ENCODE measurements at places on chromosomes 7 and 10.

- DNase-seq: no peak
These were observed 5.0 kb upstream of the STEAP4 start for GRCh38 chr7:88311675-88312036.

GRCh38 chr7:22082553-22082885 lies 136.8 kb upstream of the CDCA7L start:
- DNase-seq: no peak

DNA sequence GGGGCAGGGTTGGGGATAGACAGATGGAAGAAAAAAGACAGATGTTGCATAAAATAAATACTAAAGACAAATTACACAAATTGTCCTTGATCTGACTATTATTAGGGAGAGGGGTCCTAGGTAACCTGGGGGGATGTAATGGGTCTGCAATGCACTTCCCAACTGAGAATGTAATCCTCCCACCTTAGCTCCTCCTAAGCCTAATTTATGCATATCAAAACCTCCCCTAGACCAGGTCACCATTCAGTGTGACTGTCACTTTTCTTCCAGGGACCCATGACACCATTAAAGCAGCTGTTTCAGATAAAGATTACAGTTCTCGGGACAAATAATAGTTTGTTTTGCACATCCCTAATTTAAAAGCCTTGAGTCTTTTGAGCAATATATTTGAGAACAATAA lies 133.9 kb upstream of the FEZF1 start:
- no peak for DNase-seq

DNA sequence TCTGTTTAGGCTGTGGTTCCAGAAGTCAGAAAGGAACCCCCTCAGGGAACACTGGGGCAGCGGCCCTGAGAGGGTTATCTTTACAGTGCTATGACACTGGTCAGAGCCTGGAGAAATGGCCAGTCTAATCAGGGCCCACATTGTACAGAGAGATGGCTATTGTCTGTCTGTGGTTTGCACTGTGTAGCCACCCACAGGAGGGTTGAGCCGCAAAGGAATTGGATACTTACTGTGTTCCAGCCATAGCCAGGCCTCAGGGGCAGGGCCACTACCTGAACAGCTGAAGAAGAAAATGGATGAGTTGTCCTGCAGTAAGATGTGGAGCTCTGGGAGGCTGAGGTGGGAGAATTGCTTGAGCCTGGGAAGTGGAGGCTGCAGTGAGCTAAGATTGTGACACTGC lies 47.5 kb upstream of the PODXL start:
- DNase-seq: no peak

- no peak for DNase-seq
These were observed 45.4 kb upstream of the GRM3 start for GRCh38 chr7:86598311-86598710.

DNA sequence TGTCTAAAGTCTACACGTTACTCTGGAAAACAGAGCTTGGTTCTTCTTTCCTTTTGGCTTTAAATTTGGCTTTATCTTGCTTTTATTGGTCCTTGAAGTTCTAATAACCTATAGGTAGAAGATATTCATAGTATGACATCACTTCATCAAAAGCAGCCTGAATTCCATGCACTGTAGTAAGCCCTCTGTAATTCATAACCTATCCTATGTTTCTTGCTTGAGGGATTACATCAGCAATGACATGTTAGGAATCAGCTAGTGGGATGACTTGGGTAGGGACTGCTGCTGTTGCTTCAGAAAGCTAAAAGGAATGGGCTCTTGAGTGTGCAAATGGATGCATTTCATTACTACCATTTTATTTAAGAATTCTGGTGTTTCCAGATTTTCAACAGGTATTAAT lies 184.9 kb downstream of the PTEN start:
- DNase-seq: no peak

GRCh38 chr7:148356303-148356702 lies 234.3 kb upstream of the C7orf33 start:
- no peak for DNase-seq

GRCh38 chr7:116232350-116232749 lies 22.0 kb downstream of the TES start:
- no peak for DNase-seq

- DNase-seq: no peak
These were observed 97.3 kb upstream of the STK17A start for GRCh38 chr7:43485580-43485979.

- no peak for DNase-seq
These were observed 1.1 kb upstream of the SEMA4G start for GRCh38 chr10:100968062-100968736.

DNA sequence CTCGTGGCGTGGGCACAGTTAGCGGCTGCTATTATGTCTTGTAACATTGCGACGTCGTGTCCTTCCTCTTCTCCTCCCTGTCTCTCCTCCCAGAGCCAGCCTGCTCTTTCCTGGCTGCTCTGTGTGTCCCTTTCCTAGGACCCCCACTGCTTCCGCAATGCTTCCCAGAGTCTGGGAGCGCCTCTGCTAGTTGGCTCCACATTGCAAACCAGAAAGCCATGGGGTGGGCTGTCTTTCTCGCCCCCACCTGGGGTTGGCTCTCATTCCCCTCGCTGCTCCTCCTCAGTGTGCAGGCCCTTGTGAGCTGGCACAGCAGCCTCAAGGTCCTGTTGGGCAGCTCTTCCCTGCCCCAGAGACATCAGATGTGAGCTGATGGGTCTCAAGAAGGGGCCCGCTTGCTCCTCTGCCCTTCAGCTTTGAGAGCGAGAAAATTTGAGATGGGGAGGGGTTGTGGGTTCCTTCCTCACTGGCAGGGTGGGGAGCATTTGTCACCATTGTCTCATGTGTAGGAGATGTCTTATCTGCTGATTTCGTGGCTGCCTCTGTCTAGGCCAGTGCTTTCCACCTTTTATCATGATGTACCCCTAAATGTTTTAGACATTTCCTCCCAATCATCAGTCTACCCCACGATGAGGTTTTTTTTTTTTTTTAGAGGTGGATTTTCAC lies 3.3 kb downstream of the ADAMTS14 start:
- no peak for DNase-seq

DNA sequence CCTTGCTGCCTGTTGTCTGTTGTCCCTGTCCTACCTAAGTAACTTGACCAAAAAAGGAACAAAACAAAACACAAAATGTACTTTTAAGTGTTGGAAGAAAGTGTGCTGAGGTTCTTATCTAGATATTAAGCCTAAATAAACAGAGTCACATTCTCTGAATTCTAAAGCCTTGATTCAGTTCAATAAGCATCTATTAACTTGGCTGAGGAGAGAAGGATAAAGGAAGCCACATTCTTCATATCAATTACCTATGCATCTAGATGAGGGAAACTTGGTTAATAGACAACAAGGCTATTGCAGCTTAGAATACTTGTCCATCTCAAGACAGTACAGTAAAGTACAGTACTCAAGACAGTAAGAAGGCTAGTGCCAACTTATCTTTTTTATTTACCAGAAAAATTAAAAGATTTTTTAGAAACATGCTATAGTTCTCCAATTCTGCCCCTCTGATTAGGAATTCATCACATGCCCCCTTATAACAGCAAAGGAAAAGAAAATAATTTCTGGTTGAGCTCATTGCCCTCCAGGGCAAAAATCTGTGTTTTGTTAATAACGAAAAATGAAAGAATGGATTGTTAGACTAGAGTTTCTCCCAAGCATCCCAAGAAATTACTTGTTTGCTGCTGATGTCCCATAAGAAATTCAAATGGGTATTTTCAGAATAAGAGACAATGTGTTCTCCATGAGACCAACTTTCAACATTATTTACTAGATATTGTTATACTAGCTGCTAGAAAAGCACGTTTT lies 546.5 kb upstream of the SEMA3D start:
- no peak for DNase-seq

GRCh38 chr7:83633516-83633915 lies 15.4 kb downstream of the SEMA3E start:
- DNase-seq: no peak

GRCh38 chr7:130337410-130337971 lies 7.1 kb upstream of the CPA5 start:
- DNase-seq: no peak

GRCh38 chr10:2933924-2934323 lies 133.4 kb upstream of the PFKP start:
- DNase-seq: no peak

DNA sequence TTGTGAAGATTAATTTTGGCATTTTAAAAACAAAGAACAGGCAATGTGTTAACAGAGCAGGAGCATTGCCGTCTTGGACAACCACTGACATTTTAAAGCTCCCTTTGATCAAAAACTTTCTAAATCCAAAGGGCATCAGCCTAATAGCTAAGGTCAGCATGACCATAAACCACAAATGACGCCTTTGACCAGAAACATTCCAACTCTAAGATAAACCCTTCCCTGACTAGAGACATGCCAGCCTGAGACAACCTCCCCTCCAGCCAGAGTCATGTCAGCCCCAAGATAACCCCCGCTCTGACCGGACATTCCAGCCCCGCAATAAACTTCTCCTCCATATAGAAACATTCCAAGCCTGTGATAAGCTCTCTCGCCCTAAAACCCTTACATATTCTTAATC lies 949.4 kb upstream of the POT1 start:
- DNase-seq: no peak

GRCh38 chr7:142303650-142304049 lies 45.8 kb upstream of the PRSS58 start:
- DNase-seq: no peak

- no peak for DNase-seq
These were observed 1.8 kb downstream of the PFKFB3 start for GRCh38 chr10:6204341-6205191.

DNA sequence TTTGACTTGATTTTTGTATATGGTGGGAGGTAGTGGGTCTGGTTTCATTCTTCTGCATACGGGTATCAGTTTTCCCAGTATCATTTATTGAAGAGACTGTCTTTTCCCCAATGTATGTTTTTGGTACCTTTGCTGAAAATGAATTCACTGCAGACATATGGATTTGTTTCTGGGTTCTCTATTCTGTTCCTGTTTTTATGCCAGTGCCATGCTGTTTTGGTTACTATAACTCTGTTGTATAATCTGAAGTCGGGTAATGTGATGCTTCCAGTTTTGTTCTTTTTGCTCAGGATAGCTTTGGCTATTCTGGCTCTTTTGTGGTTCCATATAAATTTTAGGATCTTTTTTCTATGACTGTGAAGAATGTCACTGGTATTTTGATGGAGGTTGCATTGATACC lies 836 bp downstream of the ECD start:
- DNase-seq: no peak

DNA sequence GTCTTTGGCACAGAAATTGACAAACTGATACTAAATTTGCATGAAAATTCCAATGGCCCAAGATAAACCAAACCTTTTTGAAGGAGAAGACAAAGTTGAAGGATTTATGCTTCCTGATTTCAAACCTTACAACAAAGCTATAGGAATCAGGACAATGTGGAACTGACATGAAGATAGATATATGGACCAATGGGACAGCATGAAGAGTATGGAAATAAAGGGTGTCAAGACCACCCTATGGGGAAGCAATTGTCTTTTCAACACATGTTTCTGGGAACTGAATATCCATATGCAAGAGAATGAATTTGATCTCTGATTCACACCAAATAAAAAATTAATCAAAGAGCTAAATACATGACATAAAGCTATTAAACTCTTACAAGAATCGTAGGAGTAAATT lies 77.2 kb upstream of the ADARB2 start:
- DNase-seq: no peak

GRCh38 chr7:51633596-51633995 lies 317.0 kb upstream of the COBL start:
- no peak for DNase-seq

DNA sequence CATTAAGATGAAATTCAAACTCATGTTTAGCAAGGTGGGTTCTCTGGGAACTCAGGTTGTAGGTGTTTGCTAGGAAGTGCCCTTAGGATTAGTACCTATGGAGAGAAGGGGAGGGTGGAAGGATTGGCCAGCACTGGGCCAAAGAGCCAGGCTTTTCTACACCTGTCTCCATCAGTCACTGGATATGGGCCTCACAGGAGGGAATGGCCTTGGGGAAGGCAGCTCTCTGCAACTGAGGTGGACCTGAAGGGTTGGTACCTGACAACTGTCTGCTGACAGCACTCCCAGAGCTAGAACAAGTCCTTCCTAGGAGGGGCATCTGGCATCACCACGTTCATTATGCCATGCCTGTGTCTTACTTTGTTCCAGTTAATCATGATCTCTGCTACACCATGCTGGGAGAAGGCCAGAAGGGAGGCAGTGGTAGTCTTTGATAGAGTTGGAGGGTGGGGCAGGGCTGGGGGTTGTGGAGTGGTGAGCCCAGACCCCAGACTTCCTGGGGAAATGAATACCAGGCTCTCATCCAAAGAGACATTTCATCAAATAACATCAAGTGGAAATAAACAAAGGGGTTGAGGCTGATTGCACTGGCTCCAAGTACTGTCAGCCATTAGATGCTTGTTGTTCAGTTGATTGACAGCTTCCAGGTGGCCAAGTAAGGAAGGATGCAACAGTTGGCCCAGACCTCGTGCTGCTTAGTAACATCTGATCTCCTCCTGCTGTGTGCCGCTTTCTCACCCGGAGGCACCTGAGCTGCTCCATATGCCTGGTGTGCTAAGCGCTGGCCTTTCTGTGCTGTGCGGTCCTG lies 70.6 kb upstream of the PIK3CG start:
- no peak for DNase-seq

DNA sequence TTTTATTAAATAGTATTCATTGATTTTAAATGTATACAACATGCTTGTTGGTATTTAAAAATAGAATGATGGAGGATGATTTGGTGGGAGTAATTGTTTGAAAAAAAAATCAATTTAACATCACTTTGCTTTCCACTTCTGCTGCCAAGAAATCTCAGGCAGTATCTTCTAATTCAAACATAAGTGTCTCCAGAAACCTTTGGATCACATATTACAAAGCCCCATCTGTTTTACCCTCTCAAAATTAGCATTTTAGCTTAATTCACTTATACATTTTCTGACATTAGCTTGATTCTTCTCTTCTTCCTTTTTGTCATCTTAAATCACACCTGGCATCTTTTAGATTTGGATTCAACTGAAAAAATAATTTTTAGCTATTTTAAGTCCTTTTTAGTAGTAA lies 72.9 kb upstream of the KMT2C start:
- DNase-seq: no peak

- DNase-seq: no peak
These were observed 30.6 kb upstream of the GPNMB start for GRCh38 chr7:23216021-23216420.

- no peak for DNase-seq
These were observed 591.6 kb upstream of the PFKP start for GRCh38 chr10:2475711-2476217.

DNA sequence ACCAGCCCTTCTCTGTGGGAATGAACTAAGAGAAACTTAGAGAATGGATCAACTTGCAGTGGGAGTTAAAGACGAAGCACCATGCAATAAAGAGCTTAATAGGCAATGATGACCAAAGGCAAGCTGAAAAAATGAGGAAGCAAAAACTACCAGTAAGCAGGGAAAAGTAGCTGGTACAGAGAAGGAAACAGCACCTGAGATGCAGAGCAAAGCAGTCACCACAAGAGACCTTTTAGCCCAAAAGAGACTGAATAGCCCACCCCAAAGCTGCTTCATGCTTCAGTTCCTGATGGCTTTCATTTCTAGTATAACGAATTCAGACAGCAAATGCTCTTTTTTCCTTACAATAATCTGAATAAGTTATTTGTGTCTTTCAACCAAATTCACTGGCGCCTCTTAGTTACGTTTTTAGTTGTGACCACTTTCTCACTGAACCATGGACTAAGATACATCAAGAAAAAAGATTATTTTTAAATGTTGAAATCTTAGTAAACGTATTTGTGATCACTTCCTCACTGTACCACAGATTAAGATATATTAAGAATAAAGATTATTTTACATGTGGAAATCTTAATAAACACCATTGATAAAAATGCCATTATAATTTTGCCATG lies 76.0 kb downstream of the USP6NL start:
- DNase-seq: no peak

- no peak for DNase-seq
These were observed 52.8 kb downstream of the ABLIM1 start for GRCh38 chr10:114605155-114605797.
